ENCODE measurements at places on chromosomes 7 and 10.

DNA sequence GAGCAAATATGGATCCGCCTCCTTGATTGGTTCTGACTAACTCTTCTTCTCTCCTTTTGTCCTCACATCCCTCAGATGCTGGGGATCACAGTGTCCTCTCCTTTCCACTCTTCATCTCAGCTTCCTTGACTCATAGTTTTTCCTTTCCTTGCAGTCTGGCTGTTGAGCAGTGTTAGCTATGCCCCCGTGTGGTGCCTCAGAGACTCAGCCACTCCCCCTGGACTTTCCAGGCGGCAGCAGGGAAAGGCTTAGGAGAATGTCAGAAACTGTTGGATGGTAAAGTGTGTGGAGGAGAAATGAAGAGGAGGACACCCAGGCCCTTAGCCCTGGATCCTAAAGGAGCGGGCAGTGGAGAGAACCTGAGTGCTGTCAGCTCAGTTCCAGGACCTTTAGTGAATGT, 267.5 kb downstream of the CELF2 start:
- DNase-seq: no peak

GRCh38 chr7:117193564-117193963, 129.3 kb downstream of the WNT2 start:
- no peak for DNase-seq

GRCh38 chr7:35734001-35734483, 39.1 kb upstream of the HERPUD2 start:
- no peak for DNase-seq

- DNase-seq: no peak
These were observed 450.0 kb downstream of the SUGCT start for GRCh38 chr7:40584667-40585433.

- no peak for DNase-seq
These were observed 3.9 kb upstream of the SPAG6 start for GRCh38 chr10:22341190-22341925.

DNA sequence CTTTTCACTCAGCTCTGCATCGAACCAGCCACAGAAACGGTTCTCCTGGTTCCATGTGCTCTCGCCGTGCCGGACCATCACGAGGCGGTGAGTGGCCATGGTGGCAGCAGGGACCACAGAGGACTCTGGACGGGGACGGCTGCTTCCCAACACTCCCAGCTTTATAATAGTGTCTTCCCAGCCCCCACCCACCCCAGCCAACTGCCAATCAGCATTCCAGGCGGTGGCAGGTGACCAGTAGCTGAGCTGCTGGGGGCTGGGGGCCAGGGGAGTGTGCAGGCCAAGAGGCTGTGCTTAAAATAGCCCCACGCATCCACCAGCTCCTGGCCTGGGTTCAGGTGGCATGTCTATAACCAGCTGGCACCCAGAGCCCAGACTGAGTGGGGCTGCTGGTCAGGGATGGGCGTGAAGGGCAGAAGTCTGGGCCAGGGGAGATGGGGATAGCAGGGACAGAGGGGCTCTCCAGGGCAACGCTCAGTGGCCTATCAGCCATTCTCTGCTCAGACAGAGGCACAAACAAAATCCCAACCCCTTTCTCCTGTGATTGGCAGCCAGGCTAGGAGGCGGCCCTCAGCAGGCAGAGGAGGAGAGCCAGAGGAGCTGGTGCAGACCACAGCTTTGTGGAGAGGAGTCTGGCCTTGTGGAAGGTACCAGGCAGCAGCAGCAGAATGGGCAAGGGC, at the start of gene PGAM2:
Gene PGAM2, minus strand, starts transcription at position 137 of the 680 bp plus-strand sequence. Its CDS starts 38 bp downstream, at position 99.
- DNase-seq: no peak

- DNase-seq: no peak
These were observed 73.8 kb downstream of the RBM20 start for GRCh38 chr10:110717781-110718589.
